ENCODE measurements at places on chromosomes 12 and 14.

DNA sequence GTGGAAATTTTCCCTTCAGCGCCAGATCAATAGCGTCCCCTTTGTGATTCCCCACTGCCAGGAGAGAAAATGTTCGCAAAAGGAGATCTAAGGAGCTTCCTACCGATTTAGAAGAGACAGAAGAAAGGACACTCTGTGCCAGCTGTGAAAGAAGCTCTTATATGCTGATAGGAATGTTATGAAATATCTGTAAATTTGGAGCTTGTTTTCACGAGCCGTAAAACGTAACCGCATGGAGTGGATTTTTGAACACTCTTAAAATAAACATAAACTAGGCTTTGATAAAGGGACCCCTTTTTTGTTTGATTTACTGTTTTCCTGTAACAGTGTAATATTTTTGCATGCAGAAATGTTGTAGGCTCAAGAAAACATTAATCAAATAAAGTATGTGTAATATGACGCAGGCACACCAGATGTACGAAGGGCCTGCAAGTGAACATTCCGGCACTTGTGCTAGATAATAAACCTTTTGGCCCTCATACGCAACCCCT is 346.8 kb downstream of the ETNK1 start:
- no peak for DNase-seq

DNA sequence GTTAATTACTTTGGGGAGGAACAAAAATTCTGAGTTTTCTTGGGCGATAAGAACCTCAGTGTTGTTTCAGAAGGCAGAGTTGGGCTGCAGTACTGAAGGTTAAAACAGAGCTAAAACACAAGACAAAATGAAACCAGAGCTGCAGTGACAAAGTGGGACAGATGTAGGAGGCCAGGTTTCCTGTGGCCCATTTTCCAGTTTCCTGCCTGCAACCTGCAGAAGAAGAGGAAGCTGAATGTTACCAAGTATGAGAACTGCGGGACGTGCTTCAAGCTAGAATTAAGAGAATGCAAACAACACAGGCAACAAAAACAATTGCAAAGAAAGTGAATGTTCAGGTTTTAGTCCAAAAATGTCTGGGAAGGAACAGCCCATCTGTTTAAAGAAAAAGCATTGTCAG is 17.8 kb downstream of the ELK3 start:
- no peak for DNase-seq

DNA sequence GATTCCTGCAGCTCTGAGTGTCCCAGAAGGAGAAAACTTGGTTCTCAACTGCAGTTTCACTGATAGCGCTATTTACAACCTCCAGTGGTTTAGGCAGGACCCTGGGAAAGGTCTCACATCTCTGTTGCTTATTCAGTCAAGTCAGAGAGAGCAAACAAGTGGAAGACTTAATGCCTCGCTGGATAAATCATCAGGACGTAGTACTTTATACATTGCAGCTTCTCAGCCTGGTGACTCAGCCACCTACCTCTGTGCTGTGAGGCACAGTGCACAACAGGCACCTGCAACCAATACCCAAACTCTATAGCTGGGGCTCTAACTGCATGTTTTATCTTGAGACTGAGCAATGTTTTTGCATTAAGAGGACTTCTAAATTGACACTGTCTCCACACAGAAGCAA is 379.2 kb upstream of the OR4E1 start:
- DNase-seq, result no peak

- no peak for DNase-seq
These were observed 188.4 kb downstream of the RBM19 start for GRCh38 chr12:113777751-113778150.

Measured in HCT116 (cell line).